ENCODE measurements at places on chromosomes 3 and 15. TPM values are rescaled to one million over a fixed set of nuclear protein-coding genes. Genes with fewer than 3 reads are reported as not detected.

The ITGB5 gene
- total RNA-seq, result 58.8 TPM

- no peak for DNase-seq
Measured at GRCh38 chr3:145820170-145820569, 340.8 kb downstream of the PLOD2 start.

- no peak for DNase-seq
Measured at GRCh38 chr3:159938714-159939113, 49.9 kb upstream of the IL12A start.

DNA sequence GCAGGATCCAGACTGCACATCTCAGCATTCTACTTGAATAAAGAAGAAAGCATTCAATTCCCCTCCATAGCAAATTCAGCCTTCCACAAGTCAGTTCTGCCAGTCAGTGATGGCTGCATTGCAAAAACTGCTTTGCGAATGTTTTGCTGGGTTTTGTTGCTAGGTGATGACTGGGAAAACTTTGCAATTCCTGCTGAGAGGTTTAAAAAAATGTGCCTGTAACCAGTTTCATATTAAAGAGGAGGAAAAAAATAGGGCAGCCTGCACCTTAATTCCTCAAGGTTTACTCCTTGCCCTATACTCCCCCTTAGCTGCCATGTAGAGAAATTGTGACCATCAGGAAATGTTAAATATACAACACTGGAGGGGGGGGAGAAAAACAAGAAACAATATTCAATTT, 225.6 kb upstream of the ATP11B start:
- DNase-seq, result no peak

DNA sequence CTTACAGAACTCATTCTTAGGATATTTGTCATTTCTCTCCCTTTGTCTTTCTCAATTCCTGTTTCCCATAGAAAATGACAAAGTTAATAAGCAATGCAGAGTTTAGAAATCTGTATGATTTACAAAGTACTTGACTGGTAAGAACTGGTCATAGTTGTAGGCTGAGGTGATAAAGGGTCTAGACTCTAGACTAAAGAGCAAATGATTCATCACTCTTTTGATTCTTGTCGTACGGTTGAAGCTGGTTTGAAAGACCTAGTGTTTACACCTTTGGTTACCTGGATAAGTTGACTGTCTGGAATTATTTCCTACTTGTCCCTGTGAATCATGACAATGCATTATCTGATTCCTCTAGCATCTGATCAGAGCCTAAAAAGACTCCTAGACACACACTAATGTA, 58.9 kb upstream of the TP63 start:
- no peak for DNase-seq

DNA sequence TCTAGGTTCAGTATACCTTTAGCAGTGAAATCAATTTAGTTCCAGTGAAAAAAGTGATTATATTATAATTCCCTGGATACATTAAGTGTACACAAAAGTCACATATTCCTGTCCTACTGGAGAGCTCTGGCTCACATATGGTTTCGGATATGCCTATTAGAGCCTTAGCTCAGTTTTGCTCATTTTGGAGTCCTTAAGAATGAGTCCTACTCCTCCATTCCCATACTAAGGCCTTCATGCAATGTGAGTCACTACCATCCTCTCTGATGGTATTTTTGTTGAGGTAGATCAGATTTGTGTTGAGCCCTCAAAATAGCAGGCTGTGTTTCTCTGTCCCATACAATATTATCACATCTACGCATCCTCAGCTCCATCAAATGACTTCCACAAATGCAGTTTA, 294.2 kb upstream of the COL8A1 start:
- no peak for DNase-seq

DNA sequence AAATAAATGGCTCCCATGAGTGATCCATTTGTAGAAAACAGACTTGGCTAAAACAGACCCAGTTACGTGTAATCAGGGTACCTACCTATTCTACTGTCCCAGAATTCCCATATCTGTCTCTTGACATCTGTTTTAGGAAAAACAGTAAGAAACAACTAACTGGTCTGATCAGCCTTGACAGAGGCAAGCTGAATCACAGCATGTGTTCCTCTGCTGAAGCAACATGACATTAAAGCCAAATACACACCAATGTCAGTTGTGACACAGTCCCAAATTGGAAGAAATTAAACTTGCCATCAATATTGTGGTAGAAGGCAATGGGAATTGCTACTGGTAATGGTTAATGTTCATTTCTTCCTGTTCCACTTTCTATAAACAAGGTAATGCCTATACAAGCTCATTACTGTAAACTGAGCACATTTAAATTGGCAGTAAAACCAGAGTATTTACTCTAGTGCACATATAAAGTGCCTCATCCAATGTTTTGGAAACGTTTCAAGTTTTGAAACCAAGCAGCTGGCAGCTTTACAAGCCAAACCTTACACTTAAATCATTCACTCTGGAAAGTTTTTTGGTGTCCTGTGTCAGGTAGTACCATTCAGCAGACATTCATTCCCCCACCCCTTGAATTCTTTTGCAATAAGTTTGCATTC, 27.0 kb downstream of the ALDH1A2 start:
- DNase-seq, result no peak

All from progenitor cell of endocrine pancreas (in vitro differentiated cells).